ENCODE measurements at places on chromosomes 3 and 15.

- DNase-seq = no peak
Observed at GRCh38 chr15:98779463-98780071, 131.2 kb downstream of the IGF1R start.

- no peak for DNase-seq
Observed at GRCh38 chr3:129688271-129688895, 81.9 kb upstream of the PLXND1 start.

DNA sequence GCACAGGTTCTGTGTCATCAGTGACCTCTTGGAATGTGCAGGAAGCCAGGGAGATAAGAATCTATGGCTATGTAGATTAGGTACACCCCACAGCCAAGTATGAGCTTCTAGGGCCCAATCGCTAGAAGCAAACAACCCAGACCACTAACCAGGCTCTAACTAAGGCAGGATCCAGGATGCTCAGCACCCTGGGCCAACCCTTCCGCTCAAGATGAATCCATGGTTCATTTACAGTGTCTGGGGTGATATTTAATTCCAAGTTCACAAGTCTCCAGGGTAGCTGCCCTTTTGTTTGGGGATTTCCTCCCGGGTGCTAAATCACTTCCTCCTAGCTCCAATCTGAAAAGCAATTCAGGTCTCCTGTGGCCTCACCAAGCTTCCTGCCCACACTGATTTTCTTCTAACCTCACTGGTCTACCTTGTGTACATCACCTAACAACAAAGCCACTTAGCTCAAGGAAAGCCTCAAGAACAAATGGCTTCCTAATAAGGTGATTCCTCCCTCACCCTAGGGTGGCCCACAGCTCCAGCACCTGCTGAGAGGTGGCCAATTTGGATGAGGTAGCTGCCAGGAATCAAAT lies 2.4 kb downstream of the EHD4 start:
- DNase-seq = no peak

DNA sequence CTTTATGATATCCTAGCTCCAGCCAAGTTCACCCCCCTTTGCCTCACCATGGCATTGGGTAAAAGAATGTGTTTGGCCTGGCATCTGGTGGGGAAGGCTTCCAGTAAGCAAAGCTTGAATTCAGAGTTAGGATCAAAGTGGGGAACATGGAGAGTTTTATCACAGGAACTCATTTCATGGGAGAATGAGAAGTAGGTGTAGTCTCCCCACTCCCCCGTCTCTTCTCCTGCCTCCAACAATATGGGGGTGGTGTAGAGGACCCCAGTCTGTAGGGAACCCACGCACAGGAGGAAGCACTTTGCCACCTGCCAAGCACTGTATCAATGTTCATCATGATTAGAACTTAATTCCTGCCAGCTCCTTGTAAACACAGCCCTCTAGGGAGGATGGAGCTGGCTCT lies 200.5 kb downstream of the UACA start:
- no peak for DNase-seq

- DNase-seq = no peak
Observed at GRCh38 chr3:106144030-106144429, 275.2 kb upstream of the CBLB start.

- no peak for DNase-seq
Observed at GRCh38 chr15:101676921-101677329, 24.7 kb upstream of the TM2D3 start.

- DNase-seq = no peak
Observed at GRCh38 chr3:55974421-55975165, 487.5 kb upstream of the WNT5A start.

DNA sequence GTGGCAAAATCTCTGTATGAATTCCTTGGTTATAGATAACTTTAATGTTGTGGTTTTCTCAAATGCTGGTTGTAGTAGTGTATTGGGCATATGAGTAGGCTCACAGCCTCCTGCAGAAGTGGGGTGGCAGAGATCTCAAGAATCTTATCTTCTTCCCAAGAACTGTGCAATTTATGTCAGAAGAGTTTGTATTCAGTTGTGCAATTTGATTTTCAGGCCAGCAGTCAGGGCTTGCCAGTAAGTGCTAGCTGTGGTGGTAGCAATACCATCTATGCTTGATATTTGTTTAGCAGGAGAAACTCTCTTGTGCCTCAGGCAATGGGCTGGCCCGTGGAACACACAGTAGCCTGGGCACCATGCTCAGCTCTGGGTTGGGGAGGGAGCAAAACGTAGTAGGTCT lies 58.4 kb upstream of the GOLIM4 start:
- no peak for DNase-seq

GRCh38 chr15:66254089-66254950 lies 770 bp upstream of the MEGF11 start:
- no peak for DNase-seq

DNA sequence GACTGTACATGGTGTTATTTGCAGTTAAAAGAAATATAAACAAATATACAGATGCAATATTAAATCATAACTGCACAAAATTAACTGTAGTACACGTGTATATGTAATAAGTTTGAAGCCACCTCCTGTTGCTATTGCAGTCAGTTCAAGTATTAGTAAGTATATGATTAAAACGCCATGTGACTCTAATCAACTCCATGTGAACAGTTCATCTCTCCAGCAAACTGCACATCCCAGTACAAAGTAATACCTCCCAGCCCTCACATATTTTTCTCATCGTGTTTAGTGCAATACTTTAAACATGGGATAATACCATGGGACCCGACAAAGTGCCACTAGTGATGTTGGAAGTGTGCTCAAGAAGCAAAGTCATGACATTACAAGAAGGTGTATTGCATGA lies 34.6 kb downstream of the PDCD10 start:
- DNase-seq = no peak

GRCh38 chr3:157865352-157866000 lies 240.7 kb downstream of the SHOX2 start:
- no peak for DNase-seq

DNA sequence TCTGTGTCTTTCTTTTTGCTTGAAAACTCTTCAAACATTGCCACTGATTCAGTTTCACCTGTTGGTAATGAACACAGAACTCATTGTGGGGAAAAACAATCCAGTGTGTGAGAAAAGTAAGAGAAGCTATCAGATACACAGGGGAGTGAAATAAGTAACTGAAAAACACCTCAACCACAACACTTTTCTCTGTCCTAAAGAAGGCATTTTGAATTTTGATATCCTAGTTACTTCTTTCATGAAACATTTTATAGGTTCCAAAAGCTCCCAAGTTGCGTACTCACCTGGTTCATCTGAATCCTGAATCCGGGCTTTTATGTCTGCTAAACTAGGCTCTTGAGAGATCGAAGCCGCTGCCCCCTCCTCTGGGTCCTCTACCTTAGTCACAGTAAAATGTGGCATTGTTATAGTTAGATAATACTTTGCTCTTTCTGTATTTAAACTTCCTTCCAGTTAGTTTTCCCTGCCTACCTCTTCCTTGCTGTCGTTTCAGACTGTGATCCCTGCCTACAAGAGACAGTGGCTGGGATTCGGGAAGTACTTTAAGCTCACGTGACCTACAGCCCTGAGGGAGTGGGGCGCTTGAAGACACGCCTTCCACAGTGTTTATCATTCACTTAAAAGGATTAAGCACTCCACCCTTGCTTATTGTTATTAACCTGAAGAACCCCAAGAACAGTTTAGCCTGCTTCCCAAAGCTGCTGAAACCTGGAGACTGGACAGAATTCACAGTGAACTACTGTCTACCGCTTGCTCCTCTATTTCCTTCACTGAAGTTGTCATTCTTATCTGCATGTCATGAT lies 19.1 kb downstream of the SLC12A6 start:
- peak; percentile 28 for DNase-seq

GRCh38 chr3:128256131-128256530 lies 102.8 kb downstream of the EEFSEC start:
- DNase-seq = no peak

DNA sequence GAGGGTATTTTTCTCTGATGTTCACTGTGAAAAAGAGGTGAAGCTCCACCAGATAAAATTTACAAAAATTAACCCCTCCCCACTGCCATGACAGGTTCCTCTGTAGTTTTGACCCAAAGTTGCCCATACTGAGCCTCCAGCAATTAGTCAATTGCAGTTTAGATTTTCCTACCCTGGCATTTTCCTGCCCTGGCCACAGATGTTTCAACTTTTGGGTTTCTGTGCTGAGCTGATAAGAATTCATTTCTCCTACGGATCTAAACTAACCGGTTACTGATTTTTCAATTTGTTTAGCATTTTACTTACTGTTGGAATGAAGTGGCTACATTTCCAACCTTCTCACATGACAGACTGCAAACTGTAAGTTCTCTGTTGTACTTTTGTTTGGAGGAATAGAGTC lies 1346.1 kb upstream of the EPHA6 start:
- no peak for DNase-seq

- no peak for DNase-seq
Observed at GRCh38 chr3:158097593-158098308, 8.5 kb downstream of the SHOX2 start.

- DNase-seq = no peak
Observed at GRCh38 chr15:70056091-70056680, 41.5 kb downstream of the TLE3 start.

DNA sequence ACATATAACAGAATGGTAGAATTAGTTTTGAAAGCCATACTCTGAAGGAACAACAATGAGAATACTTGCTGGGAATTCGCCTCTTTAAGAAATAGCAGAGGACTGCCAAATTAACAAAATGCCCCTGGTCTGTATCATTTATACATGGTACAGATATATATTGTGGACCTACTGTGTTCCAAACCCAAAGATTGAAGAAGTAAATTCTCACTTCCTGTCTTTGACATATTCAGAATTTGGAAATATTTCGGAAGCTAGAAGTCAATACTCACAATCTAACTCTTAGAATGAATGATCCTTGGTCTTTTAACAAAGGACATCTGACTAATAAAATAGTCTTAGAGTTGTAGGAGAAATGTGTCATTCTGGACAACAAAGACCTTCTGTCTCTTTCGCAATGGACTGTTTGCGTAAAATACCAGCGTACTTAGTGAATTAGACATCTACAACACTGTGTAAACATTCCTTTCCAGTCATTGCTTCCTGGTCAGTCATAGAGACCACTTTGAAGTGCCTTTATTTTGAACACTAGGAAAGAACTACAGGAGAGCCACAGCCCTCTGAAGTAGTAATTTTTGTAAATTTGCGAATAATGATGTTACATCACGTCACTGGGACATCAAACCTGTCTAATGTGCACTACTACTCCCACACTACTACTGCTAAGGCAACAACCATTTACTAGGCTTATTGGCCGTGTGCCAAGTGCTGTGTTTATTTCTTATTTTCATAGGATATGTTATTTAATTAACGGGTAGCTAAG lies 68.0 kb downstream of the CHL1 start:
- no peak for DNase-seq
